ENCODE measurements at places on chromosomes 1 and 21.

GRCh38 chr1:91501523-91501851, 836 bp downstream of the CDC7 start:
- peak; percentile 52 for DNase-seq

DNA sequence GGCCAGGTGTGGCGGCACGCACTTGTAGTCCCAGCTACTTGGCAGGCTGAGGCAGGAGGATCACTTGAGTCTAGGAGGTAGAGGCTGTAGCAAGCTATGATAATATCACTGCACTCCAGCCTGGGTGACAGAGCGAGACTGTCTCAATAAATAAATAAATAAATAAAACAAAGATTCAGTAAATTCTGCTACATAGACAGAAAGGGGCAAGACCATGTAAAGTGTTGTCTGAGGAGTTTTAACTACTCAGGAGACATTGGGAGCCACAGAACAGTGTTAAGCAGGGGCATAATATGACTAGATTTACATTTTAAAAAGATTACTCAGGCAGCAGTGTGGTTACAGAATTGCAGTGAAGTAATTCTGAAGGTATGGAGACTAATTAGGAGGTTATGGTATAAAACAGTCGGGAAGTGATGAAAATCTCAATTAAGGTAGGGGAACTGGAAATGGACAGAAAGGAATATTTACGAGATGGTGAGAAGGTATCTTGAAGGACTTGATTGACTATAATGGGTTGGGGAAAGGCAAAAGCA, 94.7 kb downstream of the ATP1B1 start:
- no peak for DNase-seq

DNA sequence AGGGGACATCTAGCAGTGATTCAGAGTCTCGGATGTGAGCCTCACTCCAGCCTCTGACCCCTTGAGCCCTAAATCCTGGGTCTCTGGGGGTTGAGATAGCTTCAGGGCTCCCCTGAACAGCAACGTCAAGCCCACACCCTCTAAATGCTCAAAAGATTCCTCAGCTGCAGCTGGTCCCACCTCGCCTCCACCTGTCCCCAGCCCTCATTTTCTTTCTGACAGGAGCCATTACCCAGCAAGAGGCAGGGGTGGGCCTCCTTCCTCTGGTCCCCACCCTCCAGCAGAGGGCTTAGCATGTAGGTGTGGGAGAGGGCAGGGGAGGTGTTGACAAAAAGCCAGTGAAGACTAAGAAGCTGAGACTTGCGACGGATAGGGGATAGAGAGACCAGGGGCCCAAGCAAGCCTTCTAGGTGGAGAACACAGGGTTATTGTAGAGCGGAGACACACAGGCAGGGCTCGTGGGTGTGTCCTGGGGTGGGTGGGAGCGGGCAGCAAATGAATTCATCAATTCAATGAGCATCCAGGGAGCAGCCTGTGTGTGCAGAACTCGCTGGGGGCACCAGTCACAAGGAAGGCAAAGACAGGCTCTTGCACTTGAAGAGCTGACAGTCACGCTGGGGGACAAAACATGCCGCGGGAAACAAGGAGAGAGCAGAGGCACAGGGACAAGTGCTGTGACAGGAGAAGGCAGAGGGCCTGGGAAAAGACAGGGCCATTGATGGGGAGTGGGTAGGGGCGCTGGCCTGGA, 48.9 kb upstream of the GOLT1A start:
- no peak for DNase-seq

GRCh38 chr1:201536558-201536957, 2.4 kb upstream of the NAV1 start:
- DNase-seq = peak; percentile 78

- DNase-seq = no peak
These were observed 166.5 kb downstream of the TPR start for GRCh38 chr1:186208405-186209129.

GRCh38 chr21:27196651-27197050, 229.8 kb upstream of the ADAMTS5 start:
- DNase-seq = no peak

DNA sequence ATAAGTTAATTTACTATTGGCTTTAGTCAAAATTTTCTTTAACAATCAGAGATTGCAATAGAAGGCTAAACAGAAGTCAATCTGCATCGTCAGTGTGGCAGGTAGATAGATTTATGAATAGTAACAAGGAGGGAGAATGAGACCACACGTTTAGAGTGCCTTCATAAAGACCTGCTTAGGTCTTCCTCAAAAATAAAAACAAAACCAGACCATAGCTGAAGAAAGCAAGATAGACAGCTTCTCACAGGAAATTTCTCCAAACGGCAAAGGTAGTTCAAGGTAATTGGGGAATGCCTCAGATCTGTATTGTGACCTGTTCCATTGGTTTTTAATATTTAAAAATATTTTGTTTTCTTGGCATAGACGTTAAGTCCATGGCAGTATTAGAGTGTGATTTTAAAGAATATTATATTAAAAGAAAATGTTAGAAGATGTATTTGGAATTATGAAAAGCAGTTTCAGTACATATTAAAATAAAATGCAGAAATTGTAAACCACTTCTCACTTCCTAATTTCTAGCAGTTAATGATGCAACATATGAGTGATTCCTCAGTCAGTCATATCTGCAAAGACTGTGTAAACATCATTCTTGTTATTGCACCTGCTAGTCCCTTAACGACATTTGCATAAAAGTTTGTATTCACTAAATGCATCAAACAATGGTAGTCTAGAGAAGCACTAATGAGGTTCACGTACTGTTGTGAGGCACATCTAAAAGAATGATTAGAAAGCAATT, 278.0 kb downstream of the HLX start:
- DNase-seq = no peak

GRCh38 chr1:6391951-6392808, 1.4 kb downstream of the ACOT7 start:
- DNase-seq = no peak

- no peak for DNase-seq
These were observed 27.3 kb upstream of the WASF2 start for GRCh38 chr1:27517301-27517700.

DNA sequence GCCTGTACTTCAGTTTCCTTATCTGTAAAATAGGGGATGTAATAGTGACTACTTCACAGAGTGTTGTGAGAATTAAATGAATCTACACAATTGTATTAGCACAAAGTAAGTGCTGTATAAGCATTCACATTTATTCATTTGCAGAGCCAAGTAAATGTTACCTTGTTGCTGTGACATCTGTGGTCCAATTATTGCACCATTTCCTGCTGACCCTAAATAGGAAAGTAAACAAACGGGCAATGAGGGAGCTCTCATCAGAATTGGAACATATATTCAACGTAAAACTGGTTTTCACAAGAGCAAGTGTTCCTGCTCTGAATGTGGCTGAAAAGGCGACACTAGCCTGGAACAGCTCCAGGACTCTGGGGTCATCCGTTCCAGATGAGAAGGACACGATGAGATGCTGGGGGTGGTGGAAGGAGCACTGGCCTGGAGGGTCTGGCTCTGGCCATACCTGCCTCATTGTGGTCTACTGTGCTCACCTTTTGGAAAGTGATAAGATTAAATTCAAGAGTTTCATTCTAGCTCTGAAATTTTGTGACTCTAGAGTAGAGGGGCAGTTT, 34.5 kb downstream of the PROX1 start:
- DNase-seq = no peak

DNA sequence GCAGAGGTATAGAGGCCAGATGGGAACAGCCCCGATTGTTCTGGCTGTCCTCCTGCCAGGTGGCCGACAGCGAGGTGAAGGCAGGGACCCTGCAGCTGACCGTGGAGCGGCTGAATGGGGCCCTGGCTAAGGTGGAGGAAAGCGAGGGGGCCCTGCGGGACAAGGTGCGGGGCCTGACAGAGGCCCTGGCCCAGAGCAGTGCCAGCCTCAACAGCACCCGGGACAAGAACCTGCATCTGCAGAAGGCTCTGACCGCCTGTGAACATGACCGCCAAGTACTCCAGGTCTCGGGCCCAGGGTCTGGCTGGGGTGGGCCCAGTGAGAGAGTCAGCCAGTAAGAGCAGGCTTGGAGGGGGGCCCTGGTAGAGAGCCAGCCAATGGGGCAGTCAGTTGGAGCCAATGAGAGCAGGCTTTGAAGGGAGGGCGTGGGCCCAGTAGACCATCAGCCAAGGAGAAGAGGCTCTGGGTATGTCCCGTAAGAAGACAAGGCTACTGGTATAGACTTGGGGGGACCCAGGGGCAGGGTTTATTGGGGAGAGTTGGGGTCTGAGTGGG, 11.3 kb downstream of the MFAP2 start:
- no peak for DNase-seq

DNA sequence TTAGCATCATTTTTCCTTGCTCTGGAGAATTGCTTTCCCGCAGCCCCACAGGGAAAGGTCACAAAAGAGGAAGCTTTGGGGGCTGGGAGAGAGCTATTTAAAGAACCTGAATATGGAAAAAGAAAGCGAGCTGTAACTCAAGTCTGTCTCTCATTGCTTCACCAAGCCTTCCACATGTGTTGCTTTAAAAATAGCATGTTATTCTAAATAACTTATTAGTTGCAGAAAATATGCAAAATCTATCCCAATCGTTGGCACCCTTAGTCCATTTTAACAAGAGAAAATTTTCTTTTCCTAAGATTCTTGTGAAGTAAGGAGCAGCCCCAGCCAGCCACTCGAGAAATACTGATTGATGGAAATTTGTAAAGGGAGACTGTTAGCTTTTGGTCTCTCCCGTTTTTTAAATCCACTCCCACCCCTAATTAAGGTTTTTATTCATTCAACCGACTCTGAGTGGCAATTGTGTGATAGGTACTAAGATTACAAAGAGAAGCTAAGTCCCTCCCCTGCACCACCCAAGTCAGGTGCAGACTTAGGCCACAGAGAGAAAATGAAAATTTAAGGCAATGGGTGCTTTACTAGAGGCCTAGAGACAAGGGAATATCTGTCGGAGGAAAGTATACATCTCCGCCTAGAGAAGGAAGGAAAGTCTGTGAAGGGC, 802 bp downstream of the CYP4X1 start:
- no peak for DNase-seq

DNA sequence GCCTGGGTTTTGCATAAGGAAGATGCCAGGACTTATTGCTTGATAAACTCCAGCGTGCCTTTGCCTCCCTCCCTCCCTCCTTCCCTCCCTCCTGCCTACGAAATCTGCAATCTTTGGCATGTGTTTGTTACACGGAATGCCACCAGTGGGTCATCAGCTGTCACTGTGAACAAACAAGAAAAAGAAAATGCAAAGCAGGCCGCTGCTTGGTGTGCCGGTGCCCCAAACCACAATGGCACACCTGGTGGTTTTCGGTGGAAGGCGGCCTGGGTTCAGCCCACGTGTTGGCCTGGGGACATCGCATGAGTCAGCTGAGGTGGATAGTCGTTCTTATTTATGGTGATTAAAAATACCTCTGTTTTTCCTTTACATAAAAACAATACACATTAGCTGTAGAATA, 16.3 kb upstream of the IFNLR1 start:
- peak; percentile 74 for DNase-seq

DNA sequence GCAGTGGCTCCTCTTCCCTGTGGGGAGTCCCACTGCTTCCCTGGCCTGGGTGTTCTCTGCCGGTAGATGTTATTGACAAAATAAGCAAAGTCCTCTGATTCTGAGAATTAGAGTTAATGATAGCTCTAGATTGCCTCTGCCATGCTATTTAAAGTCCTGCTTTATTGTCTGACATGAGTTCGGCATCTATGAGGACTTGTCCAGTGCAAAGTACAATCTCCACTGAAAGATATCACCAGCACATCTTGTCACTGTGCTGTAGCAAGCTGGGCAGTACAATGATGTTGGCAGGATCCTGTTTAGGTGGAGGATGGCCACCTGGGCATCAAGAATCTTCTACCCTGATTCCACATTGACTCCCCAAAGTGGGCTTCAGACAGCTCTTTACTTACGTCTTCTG, 54.0 kb upstream of the ATP5PO start:
- DNase-seq = no peak

- no peak for DNase-seq
These were observed 156.2 kb downstream of the TPR start for GRCh38 chr1:186218654-186219352.

GRCh38 chr21:31554511-31555022, 104.9 kb upstream of the SOD1 start:
- peak; percentile 52 for DNase-seq

GRCh38 chr1:17789926-17790325, 34.8 kb downstream of the ACTL8 start:
- DNase-seq = no peak

GRCh38 chr1:242219905-242220304, 221.0 kb upstream of the MAP1LC3C start:
- no peak for DNase-seq

Measured in RWPE1 (cell line).